ENCODE measurements at places on chromosomes 7 and 10.

DNA sequence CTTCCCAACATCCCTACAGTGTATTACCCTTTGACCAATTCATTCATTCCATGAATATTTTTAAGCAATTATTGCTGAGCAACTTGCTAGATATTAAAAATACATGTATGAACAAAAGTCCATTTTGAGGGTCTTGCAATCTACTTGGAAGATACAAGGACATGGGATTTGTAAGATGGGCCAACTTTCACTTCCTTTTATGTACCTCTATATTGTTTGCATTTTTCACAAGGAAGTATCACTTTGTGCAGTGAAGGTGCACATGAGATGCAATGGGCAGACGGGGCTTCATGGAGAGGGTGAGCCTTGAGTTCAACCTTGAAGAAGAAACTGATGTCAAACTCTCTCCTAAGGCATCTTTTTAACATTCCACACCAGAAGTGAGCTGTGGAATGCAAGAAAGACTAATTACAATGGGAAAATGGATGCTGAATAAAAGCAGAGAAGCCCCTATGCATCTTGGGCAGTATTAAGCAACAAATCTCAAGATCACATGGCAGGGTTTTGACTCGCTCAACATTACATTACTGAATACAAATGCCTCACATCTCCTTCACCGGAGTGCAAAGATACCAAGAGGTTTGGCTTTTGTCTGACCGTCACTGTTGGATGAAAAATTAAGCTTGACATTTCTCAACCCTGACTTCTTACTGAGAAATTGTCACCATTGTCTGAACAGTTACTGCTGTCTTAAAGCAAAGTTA lies 341.5 kb downstream of the ELMO1 start:
- no peak for DNase-seq

DNA sequence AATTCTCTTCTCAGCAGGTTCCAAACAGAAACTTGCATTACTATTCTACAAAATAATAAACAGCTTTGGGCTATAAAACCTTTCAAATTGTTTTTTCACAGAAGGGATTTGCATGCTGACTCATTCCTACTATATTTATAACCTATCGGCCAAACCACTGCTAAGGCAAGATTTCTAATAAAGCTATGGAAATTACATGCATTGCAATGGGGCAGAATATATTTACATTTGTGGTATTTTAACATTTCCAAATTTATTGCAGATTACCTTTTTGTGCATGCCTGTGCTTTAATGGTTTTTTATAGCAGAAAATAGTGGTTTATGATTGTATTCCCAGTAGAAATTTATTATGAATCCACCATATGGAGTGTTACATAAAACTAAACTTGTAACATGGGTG lies 69.0 kb upstream of the NPVF start:
- DNase-seq = no peak

DNA sequence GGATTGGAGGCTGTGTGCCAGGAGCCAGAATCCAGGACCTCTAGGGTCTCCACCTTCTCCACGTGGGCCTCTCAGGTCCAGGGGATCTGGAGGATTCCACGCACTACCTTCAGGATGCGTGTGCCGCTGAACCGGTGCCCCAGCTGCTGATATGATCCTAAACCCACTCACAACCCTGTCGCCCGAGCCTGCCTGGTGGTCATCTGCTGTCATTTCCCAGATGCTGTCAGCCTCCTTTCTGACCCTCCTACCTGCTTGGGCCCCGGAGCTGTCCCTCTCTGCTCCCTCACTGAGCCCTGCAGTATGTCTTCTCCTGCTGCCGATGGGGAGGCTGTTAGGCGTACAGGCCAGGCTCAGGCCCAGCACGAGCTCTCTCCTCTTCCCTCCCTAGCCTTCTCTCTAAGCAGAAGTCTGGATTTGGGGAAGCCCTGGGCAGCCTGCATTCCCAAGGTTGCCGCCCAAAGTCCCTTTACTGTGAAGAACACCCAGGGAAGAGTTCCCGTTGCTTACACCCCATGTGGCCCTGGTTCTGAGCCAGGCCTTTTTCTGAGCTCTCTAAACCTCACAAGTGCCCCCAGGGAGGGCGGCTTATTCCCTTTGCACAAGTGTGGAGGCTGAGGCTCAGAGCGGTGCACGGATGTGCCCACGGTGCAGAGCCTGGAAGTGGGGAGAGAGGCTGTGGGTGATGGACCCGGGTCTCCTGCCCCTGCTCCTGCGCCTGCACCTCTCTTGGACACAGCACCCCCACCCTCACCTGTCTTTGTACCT lies 30.8 kb upstream of the ZNF488 start:
- DNase-seq = no peak

- DNase-seq = no peak
These were observed 22.3 kb downstream of the KIAA1217 start for GRCh38 chr10:24231200-24231599.

DNA sequence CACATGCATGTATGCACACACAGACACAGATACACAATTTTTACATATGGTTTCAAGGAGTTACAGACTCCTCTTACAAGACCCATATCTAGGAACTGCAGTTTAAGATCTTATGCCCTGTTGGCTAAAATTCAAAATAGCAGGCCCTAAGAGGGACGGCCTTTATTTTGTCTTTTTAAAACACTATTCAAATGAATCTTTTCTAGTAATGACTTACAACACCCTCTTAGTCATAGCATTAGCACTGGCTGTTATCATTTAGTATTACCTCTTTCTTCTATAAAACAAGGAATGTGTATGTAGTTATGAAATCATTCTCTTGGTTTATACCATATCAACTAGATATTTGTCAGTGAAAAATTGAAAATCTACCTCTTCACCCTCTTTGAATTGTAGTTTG lies 15.3 kb downstream of the PAPSS2 start:
- DNase-seq = no peak

- no peak for DNase-seq
These were observed 36.3 kb downstream of the PYROXD2 start for GRCh38 chr10:98378722-98379121.

DNA sequence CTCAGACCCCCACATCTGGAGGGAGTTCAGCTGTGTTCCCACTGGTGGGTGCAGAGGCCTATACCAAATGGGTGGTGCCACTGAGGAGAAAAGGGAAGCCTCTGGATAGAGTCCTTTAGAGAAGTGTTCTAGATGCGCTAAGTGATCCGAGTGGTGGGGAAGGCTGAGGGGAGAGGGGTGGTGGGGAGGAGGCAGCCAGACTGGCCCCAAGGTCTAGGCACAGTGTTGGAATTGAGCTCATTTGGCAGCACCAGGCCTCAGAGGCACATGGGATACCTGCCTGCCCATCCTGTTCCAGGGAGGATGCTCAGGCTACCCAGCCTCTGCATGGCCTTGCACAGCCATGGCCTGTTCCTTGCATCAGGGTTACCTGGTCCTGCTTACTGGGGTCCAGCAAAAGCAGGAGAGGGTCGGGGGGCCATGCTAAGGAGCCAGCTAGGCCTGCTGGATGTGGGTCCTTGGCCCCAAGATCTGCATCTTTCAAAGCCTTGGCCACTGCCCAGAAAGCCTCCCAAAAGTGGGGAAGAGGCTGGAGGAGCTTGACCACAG lies 99.6 kb downstream of the NEURL1 start:
- DNase-seq = no peak

- peak; percentile 73 for DNase-seq
These were observed 61.4 kb upstream of the GPR158 start for GRCh38 chr10:25113191-25114035.

- DNase-seq = no peak
These were observed 116.7 kb downstream of the VIPR2 start for GRCh38 chr7:159027789-159028507.

DNA sequence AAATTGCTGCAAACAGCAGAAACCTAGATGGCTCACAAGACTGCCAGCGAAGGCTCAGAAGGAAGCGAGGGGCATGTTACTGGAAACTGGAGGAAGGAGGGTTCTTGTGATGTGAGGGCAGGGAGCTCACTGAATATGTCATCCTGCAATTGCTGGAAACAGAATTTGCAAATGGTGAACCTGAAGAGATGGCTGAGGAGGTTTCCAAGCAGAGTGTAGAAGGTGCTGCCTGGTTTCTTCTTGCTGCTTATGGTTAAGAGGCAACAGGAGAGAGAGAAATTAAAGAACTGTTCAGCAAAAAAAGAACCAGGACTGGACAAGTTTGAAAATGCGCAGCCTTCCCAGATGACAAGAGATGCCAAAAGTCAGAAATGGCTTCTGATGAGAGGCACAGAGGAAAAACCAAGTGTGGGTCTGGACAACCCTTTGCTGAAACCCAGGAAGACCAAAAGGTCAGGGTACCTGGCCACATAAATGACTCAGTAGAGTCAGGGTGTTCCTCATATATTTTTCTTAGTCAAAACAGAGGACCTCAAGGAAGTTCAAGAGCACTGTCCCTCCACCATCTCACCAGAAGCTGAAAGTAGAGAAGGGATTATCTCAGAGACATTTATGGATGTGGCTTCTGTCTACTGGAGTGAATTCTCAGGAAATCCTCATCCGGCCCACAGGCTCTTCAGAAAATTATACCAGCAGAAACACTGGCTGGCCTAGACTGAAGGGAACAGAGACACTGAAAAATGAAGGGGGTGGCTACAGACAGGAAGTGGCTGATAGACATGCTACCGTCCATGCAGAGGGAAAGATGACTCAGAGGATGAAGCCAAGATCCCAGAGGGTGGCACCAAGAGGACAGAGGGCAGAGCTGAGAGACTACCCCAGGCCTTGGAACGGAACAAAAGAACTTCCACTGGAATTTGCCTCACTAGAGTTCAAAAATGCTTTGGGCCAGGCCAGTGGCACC lies 10.1 kb downstream of the PAPOLB start:
- DNase-seq = no peak

- no peak for DNase-seq
These were observed 1.8 kb upstream of the IGF2BP3 start for GRCh38 chr7:23472046-23472445.

DNA sequence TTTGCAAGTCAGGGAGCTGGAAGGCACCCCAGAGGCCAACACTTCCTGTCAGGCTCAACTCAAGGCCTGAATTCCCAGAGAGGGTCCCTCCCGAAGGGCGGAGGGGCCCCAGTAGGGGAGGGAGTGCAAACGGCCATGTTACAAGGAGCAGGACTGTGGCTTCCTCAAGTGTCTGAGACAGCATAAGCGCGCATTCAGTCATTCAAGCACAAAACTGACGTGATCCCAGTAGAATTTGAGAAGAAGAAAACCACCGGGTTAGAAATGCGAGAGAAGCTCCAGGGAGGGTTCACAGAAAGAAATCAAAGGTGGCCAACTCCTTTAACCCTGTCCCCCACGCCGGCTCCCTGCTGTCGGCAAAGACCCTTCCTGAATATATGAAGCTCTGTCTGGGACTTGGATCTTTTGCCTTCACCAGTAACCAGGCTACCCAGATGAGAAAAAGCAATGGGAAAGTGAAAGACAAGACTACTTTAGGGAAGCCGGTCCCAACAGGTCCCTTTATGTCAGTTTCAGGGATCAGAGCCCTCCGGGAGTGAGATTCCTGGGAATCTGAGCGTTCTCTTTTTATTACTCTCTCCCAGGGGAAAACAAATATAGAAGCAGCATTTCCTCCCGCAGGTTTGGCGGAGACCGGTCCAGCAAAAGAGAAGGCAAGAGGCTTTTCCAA lies 1.3 kb downstream of the AFAP1L2 start:
- DNase-seq = no peak

DNA sequence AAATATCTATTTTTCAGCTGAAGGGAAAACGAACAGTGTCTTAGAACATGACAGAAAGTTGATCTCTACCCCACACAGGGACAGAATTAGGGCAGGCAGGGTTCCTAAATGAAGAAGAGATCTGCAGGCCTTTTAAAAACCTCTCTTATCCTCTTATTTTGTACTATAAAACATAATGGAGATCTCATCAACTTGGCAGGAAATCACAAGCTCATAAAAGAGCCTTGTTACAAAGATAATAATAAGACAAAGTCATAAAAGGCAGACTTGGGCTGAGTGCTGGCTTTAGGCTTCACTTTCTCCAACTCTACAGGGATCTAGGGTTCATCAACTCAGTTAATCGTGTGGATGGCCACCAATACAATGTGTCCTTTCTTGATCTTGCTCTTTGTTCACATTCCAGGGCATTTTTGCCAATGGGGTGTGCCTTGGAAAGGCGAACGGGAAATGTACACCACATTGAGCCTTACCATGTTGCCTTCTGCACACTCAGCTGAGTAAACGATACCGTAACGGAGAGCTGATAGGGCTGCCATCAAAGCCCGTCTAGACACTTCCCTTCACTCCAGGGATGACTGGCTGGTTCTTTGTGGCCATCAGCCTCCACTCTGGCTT lies 7.1 kb upstream of the TEX36 start:
- DNase-seq = no peak

DNA sequence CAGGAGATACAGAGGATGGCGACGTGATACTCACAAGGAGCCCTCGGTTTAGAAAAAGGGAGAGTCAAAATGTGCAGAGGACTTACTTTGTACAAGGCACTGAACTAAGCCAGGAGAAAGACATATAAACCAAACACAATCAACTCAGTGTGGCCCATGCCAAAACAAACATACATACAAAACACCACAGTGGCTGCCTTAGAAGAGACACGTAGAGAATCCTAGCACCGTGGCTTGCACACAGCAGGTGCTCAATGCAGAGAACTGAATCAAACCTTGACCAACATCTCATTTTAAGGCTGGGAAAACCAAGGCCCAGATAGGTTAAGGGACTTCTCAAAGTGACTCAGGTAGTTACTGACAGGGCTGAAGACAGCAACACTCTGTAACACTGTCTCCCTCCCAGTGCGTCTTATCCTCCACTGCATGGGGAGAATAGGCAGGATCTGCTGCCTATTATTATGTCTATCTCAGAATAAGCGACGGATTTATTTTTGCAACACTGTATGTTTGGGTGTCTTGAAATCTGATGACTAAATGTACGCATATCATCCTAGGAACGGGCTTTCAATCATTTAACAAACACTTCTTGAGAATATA lies 11.0 kb downstream of the SORBS1 start:
- DNase-seq = no peak

DNA sequence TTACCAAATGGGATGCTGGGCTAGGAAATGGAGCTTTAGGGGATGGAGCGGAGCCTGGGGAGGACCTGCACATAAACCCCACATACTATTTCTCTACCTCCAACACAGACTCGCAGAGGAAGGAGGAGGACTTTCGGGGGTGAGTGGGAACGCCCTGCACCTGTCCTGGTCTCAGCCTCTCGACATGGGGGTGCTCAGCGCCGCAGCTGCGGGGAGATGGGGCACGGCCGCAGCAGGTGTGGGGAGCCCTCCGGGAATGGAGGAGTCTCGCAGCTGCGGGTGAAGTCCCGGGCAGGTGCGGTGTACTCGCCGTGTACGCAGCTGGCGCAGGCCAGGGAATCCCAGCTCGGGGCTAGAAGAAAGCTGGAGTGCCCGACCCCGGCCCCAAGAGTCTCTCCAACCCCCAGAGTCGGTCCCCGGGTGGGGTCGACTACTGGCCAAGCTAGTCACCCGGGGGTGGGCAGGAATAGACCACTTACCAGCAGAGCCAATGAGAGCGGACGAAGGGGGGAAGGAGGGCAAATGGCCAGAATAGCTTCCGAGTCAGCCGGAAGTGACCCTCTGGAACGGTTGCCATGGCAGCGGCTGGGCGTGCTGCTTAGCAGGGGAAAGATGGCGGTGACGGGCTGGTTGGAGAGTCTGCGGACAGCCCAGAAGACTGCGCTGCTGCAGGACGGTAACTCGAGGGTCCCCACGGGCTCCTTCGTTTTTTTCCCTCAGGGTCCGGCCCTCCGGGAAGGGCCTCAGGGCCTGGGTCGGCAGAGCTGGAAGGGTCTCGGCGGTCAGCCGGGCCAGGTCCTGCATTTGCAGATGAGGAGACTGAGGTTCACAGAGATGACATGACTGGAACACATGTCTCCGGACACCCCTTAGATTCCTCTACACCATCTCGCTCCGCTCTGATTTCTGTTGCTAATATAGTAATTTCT lies at the start of the genes DPCD and POLL:
TSS of gene DPCD (plus strand) at position 597 of the 929 bp plus-strand sequence. CDS start at position 613, 16 bp downstream.
TSS of gene POLL (minus strand) at position 533 of the 929 bp plus-strand sequence. CDS start 897 bp downstream, outside the sequence.
- peak; percentile 99 for DNase-seq

- DNase-seq = no peak
These were observed 87.0 kb downstream of the SKAP2 start for GRCh38 chr7:26777385-26777784.

- no peak for DNase-seq
These were observed 921.5 kb downstream of the TYW1 start for GRCh38 chr7:67918158-67918557.

All from HEK293T (cell line).